Esophagus squamous epithelium (tissue), 5 donors: ENCODE measurements at places on chromosomes 2 and 18.

DNA sequence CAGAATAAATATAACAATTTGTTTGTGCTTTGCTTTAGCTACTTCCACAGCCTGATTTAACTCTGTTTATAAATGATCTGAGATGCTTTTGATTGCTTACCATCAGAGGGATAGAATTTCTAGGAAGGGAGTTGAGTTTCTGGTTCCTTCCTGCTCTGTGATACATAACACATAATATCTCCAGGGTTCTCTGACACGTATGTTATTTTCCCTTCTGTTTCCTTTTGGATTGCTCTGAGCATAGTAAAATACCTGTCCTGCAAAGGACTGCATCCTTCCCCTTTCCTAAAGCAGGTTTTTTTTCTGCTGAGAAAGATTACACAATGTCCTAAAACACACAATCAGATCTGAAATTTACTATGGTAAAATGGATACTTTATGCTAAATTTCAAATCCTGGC is 76.1 kb downstream of the CABYR start:
- no peak for DNase-seq

DNA sequence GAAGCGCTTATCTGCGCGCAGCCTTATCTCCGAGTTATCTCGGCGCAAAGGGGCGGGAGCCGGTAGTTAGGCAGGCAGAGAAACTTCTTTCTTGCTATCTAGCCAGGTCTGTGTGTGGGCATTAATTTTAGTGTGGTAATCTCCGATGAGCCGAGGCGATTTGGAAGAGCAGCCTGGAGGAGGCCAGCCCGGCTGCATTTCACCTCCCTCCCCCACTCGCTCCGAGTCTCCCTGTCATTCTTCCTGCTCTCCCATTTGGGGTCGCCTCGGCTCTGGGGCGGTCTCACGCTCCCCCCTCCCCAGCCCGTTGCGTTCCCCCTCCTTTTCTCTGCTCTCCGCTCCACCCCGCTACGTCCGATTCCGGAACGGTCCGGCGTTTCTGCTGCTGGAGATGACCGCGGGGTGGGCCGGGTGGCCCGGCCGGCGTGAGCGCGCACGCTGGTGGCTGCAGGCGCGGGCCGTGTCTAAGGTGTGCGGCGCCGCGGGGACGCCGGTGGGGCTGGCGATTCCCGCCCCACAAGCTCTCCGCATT is 566 bp downstream of the GATA6 start:
- DNase-seq = no peak

- DNase-seq = no peak
Observed at GRCh38 chr2:126932529-126932928, 33.8 kb downstream of the TEX51 start.

DNA sequence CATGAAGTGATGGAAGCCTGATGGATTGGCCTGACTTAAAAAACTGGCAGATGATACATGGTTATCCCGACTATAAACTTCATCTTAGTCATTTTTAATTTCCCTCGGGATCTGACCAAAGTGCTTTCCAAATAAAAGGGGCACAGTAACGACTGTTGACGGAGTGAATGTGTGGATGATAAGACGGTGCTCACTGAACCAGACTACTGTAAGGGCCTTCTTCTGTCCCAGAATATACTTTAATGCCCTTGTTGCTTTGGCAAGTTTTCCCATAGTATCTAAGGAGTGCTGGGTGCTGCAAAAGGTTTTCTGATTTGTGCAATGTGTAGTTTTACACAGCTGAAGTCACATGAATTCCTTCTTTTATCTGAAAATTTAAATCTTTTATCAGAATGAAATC is 373.5 kb downstream of the DSEL start:
- DNase-seq = no peak

DNA sequence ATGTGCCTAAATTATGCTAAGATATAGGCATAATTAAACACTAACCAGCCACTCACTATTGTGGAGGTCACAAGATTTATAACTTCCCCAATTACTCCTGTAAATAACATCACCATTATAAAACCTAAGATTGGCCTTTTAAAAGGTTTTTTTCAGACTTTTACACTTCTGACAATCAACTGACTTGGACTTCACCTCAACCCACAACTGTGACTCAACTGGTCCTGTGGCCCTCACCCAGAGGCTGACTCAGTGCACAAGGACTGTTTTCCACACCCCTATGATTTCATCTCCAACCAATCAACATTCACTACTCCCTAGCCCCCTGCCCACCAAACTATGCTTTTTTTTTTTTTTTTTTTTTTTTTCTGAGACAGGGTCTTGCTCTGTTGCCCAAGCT is 11.6 kb downstream of the TTR start:
- no peak for DNase-seq

- no peak for DNase-seq
Observed at GRCh38 chr2:95526360-95527341, 42.1 kb upstream of the TRIM43B start.
